ENCODE measurements at places on chromosomes 7 and 10.

DNA sequence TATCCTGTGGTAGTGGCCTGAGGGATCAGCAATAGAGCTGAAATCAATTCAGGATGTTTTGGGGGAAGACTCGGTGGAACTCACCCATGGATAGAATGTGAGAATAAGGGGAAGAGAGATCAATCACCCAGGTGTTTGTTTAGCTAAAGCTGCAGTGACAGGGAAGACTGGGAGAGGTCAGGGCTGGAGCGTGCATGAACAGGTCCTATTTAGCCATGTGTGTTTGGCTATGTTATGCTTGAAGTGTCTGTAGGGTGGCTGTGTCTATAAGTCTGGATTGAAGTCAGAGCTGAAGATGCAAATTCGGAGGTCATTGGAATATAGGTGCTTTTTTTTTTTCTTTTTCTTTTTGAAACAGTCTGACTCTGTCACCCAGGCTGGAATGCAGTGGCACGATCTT lies 4.6 kb downstream of the ATP6V1F start:
- DNase-seq: no peak

DNA sequence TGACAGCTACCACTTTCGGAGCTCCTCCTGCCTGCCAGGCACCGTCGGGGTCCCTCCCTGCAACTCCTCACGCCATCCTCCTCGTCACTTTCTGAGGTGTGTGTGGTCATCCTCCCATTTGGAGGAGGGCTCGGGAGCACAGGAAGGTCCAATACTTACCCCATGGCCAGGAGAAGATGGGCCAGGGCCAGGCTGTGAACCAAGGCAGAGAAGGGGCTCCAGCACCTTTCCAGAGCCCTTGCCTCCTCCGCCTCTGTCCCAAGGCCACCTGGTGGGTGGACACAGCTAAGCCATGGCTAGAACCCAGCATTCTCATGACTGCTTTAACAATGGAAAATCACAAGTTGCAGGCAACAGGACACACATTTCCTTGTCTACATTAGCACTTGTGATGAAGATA lies 215.5 kb downstream of the TCERG1L start:
- DNase-seq: no peak

DNA sequence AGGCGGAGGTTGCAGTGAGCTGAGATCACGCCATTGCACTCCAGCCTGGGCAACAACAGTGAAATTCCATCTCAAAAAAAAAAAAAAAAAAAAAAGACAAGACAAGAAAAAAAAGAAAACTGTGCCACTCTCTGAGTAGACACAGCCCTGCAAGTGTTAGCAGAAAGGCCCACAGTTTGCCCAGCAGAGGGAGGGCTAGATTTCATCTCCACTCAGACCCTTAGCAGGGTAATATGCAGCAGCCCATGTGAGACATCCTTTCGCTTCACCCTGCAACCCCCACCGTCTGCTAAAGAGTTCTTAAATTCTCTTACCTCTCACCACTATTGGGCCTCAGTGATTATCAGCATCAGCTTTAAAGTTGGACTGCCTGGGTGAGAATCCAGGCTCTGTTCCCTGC lies 38.2 kb downstream of the CTNNA3 start:
- no peak for DNase-seq

DNA sequence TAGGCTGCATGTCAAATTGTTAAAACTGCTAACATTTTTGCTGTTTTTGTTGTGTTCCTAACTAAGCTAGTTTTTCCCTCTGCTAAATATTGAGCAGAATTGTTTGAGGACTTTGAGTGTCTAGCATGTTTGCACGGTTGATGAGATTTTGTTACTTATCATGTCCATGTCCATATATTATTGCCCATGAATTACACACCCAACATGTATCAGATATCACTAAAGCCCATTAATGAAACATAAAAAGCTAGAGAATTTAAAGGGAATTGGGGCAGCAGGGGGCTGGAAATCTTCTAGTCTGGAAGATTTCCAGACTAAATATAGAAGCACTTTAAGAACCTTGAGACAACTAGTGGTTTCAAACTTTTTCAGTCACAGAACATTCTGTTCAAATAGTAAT lies 197.7 kb downstream of the SNX10 start:
- DNase-seq: no peak

DNA sequence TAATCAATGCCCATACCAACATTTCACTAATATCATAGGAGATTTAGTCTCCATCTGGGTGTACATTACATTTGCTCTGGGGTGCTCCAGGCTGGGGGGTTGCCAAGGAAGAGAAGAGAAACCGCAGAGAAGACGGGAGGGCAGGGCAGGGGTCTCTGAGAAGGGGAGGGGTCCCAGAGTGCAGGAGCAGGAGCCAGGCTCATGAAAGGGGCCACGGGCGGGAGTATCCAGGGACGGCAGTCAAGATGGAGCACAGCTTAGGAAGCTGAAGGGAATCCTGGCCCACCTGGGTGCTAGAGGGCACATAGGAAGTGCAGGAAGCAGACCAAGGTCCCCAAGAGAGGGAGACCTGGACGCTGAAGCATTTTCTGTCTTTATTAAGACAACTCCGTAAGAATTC lies 2.2 kb downstream of the LEP start:
- DNase-seq: no peak

DNA sequence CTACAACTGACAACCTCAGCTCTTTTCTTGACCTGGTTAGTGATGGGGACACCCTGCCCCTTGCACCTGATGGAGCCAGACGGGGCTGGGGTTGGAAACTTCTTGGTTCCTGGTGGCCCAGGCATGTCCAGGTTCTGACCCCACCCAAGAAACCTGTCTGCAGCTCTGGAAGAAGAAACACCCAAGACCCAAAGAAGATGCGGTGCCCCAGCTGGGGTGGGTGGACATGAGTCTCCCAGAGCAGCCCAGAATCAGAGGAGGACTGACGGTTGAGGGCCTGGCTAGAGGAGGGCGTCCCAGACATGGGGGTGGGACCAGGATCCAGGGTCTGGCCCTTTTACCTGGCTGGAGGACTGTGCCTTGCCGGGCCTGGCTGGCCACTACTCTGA lies 202.4 kb downstream of the GLRX3 start:
- DNase-seq: no peak

- no peak for DNase-seq
Measured at GRCh38 chr10:3363311-3364045, 190.9 kb upstream of the PITRM1 start.
